M059J (cell line): ENCODE measurements at places on chromosomes 2 and 18.

DNA sequence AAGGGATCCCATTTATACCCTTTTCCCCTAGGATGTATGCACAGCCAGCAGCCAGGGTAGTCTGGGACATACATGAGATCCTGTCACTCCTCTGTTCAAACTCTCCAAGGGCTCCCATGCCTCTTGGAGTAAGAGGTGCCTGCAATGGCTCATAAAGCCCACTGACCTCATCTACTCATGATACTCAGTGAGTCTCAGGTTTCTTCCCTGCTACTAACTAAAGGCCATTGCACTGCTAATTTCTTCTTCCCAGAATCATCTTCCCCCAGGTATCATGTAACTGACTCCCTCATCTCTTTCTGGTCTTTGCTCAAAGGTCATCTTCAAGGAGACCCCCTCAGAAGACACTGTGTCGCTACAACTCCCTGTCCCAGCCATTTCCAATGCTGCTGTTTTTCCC, 68.2 kb downstream of the CCBE1 start:
- no peak for DNase-seq

DNA sequence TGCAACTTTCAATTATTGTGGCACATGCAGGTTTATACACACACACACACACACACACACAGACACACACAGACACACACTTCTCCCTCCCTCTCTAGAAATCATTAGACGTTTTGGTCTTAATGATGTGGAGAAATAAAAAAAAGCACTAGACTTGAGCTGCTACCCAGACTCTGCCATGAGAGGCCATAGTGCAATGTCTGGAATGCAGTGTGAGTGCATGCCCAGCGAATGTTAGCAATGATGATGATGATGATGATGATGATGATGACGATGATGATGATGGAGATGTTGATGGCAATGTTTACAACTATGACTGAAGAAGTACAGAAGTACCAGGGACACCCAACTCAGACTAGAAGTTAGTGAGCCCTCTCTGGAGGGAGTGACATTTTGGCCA, 23.8 kb upstream of the KLHL29 start:
- DNase-seq = no peak

DNA sequence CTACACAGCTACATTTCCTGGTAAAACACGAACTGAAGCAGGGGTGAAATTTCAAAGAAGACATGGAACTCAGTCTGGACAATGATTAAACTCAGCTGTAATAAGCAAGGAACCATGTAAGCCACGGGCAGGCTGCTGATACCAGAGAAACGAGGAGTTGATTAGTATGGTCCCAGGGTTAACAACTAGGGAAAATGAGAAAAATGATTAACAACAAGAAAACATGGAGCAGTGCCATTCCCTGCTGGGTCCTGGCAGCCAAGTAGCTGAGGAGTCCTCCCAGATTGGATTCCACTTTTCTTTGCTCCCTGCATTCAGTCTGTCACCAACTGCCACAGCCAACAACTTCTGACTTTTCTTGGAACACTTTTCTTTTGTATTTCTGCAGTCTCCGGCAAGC, 517.0 kb upstream of the KLHL29 start:
- DNase-seq = no peak

DNA sequence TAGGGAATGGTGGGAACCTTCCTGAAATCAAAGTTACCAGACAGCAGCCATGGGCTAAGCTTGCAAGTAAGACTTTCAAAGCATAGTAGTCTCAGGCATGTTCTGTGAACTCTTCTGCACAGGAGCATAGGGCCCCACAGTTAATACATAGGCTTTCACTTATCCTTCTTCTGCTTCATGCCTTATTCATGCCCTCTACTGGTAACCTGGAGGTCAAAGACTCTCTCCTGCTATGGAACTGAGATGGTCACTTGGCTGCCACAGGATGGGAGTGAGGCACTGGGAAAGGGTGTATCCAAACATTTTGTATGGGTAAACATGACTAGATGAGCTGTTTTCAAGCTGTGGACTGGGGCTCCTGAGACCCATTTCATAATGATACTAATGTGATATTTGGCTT, 49.1 kb upstream of the ZNF638 start:
- DNase-seq = peak; percentile 10

DNA sequence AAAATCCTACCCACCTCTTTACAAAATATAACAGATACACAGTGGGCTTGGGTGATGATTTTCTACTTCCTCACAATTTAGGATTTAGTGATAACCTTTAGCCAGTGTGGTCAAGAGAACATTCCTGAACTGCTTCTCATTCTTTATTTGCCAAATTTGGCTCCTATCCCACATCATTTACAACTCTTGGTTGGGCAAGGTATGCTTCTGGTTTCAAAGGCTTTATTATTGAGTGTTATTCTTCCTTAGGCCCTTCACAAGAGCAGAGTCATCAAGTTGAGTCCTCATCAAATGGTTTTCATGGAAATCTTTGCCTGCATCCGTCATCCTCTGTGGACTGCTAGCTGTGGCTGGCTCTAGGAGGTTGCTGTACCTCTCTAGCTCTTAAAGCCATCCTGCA, 472.0 kb upstream of the ETAA1 start:
- DNase-seq = peak; percentile 89

DNA sequence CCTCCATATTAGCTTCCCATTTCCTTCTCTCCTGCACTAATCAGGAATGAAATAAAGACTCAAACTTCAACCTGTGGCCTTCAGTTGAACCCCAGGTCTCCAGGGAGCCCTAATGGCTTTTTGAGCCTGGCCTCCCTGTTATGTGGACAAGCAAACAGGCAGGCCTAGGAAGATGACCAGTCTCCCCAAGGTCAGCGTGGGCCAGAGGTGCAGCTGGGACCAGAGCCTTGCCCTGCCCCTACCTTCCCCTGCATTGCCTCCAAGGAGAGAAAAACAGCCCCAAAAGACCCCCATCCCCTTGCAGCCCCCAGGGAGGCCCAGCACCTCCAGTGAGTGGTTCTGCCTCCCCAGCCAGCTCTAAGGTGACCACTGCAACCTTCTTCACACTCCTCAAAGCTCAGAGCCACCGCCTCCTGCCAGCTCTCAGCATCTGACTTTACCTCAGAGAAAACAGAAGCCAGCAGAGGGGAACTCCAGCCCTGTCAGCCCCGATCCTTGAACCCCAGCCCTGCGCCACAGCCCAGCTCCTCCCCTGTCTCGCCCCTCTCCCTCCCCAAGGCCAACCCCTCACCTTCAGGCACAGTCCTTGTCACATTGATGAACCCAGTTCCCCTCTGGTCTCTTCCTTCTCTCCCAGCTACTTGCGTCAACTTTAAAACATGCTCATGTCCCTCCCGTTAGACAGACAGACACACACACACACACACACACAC, 59.5 kb upstream of the ID2 start:
- no peak for DNase-seq

DNA sequence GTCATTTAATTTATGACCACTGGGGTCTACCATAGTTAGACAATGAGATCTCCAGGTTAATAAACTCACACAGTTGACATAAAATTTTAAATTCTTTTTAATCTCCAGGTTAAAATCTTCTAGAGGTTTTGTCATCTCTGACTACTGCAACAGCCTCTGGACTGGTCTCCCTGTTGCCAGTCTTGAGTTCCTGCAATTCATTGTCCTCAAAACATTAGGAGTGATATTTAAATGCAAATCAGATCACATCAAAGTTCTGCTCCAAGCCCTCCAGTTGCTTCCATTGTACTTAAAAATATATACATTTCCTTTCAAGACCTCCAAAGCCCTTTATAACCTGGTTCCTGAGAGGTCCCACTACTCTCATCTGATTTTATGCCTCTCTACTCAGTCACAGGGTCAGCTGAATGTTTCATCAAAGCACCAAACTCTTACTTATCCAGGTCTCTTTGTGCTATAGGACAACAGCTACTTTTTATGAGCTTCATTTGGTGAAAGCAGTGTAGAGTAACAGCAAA, 18.6 kb upstream of the LINC00305 start:
- DNase-seq = no peak

- DNase-seq = no peak
Observed at GRCh38 chr2:20136149-20136548, 84.7 kb upstream of the LAPTM4A start.

- DNase-seq = no peak
Observed at GRCh38 chr2:128726911-128727310, 408.2 kb upstream of the HS6ST1 start.

DNA sequence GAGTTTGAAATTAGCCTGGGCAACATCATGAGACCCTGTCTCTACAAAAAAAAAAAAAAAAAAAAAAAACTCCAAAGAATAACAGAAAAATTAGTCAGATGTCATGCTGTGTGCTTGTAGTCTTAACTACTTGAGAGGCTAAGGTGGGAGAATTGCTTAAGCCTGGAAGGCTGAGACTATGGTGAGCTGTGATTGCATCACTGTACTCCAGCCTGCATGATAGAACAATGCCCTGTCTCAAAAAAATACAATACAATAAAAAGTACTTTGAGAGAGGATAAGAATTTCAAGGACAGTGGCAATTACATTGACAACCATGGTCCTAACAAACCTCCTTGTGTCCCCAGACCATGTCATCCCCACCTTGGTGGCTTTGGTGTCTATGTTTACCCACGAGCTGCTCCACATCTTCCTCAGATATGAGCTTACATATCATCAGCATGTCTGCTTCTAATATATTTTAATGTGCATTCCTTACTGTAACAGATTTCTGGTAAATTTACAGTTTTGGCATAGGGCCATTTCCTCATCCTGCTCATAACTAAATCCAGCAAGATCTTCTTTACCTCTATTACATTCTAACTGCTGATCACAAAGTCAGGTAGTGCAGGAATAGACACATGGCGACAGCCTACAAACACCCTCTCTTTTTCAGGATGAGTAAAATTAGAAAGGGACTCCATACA, 437.7 kb upstream of the HNRNPA3 start:
- no peak for DNase-seq

DNA sequence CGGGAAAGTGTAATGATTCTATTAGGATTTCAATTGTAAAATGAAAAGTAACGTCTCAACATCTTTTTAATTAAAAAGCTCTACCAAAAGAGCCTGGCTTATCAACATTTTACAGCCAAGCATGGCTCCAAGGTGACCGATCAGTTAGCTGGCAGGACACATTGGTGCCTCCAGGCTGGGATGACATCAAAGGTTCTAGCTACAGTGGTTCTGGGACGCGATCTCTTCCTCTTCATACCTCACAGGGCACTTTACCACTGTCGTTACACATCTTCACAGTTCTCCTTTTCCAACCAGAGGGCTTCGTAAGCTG, 693 bp downstream of the ORC2 start:
- DNase-seq = no peak

DNA sequence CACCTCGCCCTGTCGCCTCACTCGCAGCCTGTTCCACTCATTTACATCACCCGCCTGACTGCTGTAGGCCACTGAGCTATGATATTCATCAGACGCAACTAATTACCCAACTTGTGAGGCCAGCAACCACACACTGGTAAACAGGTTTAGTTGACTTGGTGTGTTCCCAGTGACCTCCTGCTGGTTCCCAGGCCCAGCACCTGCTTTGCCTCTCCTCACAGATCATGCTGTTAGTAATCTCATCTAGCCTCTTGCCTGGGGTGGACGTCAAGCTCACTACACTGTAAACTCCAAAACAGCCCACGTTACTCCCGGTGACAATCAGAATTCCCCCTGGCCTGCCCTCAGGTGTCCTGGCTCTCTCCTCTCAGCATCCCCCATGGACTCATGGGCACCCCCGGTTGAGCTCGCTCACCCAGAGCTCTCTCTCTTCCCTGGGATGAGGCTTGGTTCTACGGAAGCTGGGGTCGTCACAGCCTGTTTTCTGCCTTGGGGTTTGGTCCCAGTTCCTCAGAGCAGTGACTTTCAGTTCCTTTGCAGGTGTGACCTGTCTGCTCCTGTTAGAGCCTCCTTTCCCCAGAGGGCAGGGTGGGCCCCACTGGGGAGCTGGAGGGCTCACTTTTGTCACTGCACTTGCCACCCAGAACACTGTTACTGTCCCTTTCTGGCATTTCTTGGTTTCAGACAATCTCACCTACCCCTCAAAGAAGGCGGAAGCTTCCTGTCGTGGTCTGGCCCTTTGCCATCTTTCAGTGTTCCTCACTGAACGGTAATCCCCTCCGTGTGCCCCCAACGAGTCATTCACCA, 40.3 kb downstream of the INPP5D start:
- DNase-seq = no peak

DNA sequence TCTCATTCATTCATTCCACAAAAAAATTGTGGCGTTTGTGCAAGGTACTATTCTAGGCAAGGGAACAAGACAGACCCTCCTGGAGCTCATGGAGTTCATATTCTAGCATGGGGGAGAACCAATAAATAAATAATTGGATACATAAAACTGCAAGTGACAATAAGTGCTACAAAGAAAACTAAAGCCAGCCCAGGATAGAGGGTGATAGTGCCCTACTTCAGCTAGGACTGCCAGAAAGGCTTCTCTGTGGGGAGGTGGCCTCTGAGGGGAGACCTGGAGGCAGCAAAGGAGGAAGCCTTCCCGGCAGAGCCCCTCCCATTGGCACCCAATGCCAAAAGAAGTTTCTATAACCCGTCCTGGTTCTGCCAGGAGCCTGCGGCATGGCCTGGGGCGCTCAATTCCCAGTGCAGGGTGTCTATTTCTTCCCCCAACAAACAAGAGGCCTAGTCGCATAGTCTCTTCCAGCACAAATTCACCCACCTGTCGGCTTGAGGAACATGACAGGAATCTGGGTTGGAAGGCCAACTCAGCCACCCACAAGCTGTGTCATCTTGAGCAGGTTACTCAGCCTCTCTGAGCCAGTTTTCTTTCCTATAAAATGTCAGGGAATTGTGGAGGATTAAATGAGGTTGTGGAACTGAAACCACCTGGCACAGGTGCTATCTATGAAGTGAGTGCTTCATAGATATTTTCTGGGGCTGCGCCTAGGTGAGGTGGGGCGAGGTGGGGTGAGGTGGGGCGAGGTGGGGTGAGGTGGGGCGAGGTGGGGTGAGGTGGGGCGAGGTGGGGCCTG, 94.3 kb downstream of the ZFP36L2 start:
- no peak for DNase-seq

DNA sequence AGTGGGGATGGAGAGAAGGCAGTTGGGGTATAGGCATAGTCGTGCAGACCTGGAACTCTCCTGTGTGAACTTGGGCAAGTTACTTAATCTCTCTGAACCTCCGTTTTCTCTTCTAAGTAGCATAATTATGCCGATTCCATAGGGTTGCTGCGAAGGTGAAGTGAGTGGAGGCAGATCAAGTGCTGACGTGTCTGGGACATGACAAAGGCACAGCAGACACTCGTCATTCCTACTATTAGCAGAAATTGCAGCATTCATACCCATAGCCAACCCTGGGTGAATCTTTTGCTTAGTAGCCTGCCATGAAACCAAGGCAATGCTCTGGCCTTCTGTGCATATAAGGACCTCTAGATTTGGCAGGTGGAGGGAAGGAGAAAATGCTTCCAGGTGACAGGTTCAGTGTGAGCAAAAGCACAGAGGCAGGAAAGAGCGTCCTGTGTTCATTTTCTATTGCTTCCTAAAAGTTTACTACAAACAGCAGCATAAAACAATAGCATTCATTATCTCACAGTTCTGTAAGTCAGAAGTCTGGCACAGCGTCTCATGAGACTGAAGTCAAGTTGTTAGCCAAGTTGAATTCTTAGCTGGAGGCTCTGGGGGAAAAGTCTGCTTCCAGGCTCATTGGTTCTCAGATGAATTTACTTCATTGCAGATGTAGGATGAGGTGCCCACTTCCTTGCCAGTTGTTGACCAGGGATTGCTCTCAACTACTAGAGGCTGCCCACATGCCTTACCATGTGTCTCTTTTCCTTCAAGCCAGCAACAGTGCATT, 77.8 kb downstream of the CTIF start:
- no peak for DNase-seq

GRCh38 chr2:149562324-149562723, 25.3 kb downstream of the MMADHC start:
- peak; percentile 83 for DNase-seq

- no peak for DNase-seq
Observed at GRCh38 chr2:218271487-218271797, 1.1 kb downstream of the PNKD start.
